ENCODE measurements at places on chromosomes 6 and 20.

- no peaks in the 10 kb centered on the region for H3K27me3 ChIP-seq
- no peak for DNase-seq
- H3K4me3 ChIP-seq, result no peak overlapping the region
- no peaks in the 10 kb centered on the region for H3K36me3 ChIP-seq
- no peaks in the 10 kb centered on the region for H3K4me1 ChIP-seq
Measured at GRCh38 chr6:97939440-97940168, 656.6 kb upstream of the MMS22L start.

- no peaks in the 10 kb centered on the region for H3K4me1 ChIP-seq
- H3K27ac ChIP-seq, result no peak overlapping the region
- DNase-seq, result no peak
- H3K27me3 ChIP-seq, result no peaks in the 10 kb centered on the region
Measured at GRCh38 chr6:108518714-108519576, 41.8 kb upstream of the FOXO3 start.

DNA sequence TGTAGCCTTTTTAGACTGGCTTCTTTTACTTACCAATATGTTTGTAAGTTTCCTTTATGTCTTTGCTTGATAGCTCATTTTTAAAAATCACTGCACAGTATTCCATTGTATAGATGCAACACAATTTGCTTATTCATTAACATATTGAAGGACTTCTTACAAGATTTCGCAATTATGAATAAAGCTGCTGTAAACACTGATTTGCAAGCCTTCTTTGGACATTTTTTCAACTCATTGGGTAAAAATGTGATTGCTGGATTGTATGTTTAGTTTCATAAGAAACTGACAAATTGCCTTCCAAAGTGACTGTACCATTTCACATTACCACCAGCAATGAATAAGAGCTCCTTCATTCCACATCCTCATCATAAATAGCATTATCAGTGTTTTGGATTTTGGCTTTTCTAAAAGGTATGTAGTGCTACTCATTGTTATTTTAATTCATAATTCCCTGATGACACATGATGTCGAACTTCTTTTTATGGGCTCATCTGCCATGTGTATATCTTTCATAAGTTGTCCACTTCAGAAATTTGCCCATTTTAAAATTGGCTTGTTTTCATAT lies 80.7 kb downstream of the TFAP2B start:
- no peaks in the 10 kb centered on the region for H3K27me3 ChIP-seq
- no peaks in the 10 kb centered on the region for H3K36me3 ChIP-seq
- no peak overlapping the region for H3K4me3 ChIP-seq

DNA sequence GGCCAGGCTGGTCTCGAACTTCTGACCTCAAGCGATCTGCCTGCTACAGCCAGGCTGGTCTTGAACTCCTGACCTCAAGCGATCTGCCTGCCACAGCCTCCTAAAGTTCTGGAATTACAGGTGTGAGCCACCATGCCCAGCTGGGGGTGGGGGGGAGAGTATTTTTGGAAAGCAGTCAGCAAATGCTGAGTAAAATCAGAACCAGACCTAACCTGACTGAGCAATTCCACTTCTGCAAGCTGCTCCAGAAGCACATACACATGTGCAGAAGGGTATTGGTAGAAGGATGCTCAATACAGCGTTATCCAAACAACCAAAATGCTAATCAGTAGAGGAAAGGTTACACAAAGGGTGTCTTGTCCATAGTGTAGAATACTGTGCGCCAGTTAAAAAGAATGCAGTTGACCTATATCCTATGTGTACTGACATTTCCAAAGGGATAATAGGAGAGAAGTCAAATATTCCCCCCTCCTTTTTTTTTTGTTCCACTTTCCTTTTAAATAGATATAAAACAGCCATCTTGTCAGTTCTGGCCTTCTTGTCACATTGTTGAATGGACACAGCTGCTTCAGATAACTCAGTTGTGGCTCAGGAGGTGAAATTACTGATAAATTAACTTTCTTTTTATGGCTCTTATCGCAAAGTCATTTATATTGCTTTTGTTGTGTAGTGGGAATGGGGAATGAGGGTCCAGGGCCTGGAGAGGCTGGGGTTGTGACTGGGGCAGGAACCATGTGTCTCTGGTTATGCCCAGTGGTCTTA lies 74.6 kb downstream of the DTD1 start:
- no peaks in the 10 kb centered on the region for H3K4me1 ChIP-seq
- H3K27ac ChIP-seq, result no peak overlapping the region
- H3K4me3 ChIP-seq, result no peak overlapping the region
- no peak for DNase-seq

DNA sequence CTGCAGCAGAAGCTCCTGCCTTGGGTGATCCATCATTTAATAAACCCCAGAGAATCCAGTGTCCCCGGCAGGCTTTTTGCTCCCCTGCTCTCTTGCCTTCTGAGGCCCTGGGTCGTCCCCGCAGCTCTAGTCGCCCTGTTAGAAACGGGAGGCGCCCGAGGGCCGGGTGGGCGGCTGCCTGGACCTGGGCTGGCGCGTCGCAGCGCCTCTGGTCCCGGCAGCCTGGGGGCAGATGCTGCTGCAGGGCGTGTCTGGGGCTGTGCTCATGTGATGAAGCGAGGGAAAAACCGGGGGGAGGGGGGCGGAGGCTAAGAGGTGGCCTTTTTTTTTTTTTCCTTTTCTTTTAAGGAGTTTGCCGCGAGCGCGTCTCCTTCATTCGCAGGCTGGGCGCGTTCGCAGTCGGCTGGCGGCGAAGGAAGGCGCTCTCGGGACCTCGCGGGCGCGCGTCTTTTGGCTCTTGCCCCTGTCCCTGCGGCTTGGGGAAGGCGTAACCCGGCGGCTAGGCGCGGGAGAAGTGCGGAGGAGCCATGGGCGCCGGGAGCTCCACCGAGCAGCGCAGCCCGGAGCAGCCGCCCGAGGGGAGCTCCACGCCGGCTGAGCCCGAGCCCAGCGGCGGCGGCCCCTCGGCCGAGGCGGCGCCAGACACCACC lies 394 bp downstream of the AKAP12 start:
- peaks cover 18% of the 10 kb centered on the region for H3K27me3 ChIP-seq
- no peak overlapping the region for H3K4me3 ChIP-seq
- no peaks in the 10 kb centered on the region for H3K4me1 ChIP-seq
- DNase-seq, result no peak
- no peak overlapping the region for H3K27ac ChIP-seq
- H3K36me3 ChIP-seq, result no peaks in the 10 kb centered on the region

DNA sequence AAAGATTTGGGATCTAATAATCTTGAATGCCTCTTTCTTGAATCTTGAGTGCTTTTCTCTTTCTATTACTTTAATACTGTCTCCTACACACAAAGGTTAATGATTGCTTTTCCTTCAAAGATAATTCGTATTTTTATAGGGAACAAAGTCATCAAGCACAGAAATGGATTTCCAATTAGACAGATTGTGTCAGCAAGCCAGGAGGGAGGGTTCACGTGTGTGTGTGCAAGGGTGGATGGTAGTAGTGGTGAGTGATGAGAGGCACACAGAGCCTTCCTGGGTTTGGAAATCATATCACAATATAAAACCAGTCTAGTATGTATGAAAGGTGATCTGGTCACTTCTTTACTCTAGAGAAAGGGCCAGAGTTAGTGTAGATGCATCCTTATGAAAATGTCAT lies 51.2 kb upstream of the NEDD9 start:
- no peaks in the 10 kb centered on the region for H3K4me1 ChIP-seq
- no peak overlapping the region for H3K27ac ChIP-seq
- H3K36me3 ChIP-seq, result peaks cover 4% of the 10 kb centered on the region
- H3K27me3 ChIP-seq, result no peaks in the 10 kb centered on the region
